ENCODE measurements at places on chromosomes 2 and 18. TPM values are rescaled to one million over a fixed set of nuclear protein-coding genes. Genes with fewer than 3 reads are reported as not detected.

GRCh38 chr2:167212014-167212648 lies 323.9 kb downstream of the XIRP2 start:
- no peak for DNase-seq

- DNase-seq = no peak
Observed at GRCh38 chr2:181467966-181468707, 11.0 kb downstream of the ITGA4 start.

- DNase-seq = no peak
Observed at GRCh38 chr18:50154420-50154819, 40.5 kb downstream of the MYO5B start.

- peak; percentile 89 for DNase-seq
Observed at GRCh38 chr2:216692636-216693413, 2.5 kb downstream of the IGFBP5 start.

DNA sequence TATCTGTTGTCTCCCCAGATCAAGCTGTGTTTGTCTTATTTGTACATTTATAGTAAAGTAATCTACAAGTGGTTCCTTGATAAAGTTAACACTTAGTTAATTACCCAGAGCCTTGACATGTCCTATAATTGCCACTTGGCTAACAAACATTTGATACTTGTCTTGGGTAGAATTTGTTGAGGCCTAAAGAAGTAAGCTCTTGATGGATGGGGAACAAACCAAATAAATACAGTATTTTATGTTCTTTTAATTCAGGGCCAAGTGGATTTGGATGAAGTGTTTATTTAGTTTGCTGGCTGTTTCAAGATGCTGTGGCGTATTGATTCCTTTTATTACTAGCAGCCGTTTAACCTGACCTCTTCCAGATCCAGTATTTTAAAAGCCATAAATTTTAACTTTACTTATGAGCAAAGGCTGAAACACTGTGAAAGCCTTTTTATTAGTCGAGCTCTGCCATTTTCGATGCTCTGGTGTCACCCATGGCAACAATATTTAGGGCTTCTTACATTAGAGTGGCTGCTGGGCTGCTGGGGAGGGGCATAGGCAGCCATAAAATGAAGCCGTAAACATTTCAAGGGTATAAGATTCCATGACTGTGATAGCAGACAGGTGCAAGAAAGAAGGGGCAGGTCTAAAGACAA lies 401.6 kb upstream of the NRP2 start:
- DNase-seq = no peak

- DNase-seq = no peak
Observed at GRCh38 chr2:215436705-215437565, 1.1 kb upstream of the FN1 start.

GRCh38 chr18:23357996-23358594 lies 95.0 kb upstream of the RIOK3 start:
- peak; percentile 53 for DNase-seq

DNA sequence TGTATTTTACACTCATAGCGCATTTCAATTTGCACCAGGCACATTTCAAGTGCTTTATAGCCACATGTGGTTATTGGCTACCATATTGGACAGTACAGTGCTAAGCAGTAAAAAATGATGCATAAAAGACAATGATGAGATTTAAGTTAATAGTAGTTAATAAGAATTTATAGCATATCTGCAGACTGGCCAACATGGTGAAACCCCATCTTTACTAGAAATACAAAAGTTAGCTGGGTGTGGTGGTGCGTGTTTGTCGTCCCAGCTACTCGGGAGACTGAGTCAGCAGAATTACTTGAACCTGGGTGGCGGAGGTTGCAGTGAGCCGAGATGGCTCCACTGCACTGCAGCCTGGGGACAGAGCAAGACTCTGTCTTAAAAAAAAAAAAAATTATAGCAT lies 9.7 kb downstream of the DRC1 start:
- no peak for DNase-seq

DNA sequence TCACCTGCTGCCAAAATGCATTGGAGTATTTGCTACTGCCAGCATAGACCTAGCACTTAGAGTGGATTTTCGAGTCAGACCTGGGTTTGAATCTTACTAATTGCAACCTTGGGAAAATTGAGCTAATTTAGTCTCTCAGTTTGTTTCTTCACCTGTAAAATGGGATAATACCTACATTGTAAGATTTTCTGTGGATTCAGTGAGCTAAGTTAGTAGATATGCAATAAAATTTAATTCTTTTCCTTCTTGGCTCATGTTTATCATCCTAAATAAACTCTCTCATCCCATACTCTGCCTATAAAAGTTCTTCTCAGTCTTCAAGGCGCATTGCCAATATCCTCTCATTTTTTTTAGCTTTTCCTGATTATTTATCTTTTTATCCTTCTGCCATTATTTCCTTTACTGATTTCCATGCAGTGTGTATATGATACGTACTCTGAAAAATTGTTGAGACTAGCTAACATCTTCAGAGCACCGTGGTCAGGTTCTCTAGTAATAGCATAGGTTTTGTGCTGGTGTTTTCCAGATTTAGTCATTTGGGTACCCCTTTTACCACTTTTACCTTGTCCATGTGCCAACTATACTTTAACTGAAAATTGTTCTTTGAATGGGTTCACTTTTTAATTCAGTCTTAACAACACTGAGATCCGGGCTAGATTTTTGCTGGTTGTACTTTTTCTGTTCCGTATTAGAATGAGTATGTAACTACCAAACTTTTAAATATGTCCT lies 7.3 kb downstream of the CEP192 start:
- DNase-seq = no peak

DNA sequence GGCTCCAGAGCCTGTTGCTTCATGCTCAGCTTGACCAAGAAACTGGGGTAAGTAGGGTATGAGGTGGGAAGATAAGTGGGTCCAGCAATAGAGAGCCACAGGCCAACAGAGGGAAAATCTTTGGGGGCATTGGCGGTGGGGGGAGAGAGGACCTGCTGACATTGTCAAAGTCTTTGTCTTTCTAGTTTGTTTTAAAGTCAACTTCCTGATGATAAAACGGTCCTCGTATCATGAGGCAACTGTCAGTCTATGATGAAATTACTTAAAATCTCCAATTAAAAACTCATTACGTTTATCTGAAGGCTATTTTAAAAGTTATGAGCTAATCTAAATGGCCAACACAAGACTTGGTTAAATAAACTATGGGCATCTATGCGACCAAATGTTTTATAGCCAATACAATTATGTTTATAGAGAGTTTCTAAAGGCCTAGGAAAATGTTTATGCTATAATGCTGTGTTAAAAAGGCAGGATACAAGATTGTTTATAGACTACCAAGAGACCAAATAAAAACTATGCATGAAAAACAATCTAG lies 84.4 kb upstream of the CD28 start:
- DNase-seq = no peak

DNA sequence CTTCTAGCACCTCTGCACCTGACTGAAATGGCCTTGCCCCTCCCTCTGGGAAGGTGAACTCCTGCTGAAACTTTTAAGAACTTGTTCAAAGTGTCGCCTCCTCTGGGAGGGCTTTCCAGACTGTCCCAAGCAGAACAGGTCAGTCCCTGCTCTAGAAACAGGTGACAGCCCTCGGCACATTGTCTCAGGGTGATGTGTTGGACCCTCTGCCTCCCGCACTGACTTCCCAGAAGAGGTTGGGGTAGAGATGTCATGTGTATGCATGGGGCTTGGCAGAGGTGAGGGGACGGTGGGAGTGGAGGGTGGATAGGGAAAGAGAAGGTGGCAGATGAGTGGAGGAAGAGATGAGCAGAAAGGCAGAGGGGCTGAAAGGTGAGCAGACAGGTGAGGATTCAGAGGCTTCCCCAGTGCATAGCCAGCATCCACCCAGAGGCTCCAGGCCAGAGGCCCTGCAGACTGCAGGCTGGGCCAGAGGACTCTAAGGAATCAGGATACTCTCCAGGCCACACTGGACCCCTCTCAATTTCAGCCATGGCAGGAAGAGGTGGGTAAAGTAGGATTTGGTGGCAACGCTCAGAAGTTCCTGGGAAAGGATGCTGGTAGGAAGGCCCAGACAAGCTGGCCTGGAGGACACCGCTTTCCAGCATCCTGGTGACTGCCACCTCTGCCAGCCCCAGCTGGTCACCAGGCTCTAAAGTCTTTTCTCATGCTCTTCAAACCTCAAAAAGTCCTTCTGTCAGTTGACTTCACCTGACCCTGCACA lies 24.8 kb upstream of the TNS1 start:
- DNase-seq = peak; percentile 36

GRCh38 chr2:55751966-55752365 lies 58.3 kb upstream of the PNPT1 start:
- DNase-seq = no peak

DNA sequence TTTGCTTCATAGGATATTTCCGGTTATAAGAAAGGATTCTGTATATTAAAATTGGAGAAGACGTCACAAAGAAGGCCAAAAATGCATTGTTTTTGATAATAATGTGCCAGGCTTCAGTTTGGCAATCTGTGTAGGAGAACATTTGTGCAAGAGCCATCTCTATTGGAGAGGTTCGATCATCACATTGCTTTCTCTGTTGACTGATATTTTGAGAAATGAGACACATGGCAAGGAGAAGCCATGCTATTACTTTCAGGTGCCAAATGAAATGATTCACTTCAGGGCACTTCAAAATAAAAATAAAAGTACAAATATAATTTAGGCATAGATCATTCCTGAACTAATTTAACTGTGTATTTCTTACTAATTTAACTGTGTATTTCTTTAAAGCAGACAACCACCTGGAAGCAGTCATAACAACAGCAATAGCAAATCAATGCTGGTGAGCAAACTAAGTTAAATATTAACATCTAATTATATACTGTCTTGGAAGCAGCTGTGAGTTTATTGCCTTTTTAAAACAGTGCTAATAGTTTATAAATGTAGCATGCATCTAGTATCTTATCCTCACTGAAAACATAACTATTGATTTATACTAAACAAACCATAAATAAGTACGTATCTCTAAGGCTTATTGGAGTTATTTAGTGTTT lies 50.2 kb upstream of the CHST9 start:
- no peak for DNase-seq

DNA sequence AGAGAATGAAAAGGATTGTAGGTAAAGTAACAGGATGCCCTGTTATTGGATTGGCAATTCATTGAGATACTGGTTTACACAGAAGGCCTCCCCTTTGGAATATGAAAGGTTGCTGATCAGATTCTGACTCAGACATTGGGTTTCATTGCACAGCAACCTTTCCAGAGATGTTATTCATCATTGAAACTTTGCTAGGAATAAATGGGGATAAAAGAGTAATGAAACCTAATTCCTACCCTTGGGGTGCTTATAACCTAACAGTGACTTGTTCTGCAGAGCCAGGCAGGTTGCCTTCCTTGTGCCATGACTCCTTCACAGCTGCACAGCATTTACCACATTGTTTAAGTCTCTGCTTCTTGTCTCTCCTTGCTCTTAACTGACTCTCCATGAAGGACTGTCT lies 5.0 kb downstream of the NAB1 start:
- no peak for DNase-seq

DNA sequence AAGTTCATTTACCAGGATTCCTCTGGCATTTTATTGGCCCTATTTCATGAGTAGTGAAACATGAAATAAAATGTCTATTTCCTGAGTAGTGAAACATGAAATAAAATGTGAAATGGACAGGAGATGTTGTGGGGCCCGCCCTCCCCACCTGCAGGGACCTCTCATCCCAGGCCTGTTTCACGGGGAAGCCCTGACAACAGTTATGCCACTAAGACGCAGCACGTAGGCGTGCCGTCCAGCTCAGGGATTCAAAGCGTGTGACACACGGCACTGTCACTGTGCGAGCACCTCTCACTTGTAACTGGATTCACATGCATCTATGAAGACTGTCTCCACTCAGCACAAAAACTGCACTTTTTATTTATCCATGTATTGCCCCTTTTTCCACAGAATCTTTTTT lies 83.4 kb upstream of the SNTG2 start:
- DNase-seq = no peak

- no peak for DNase-seq
Observed at GRCh38 chr2:232038251-232038880, 76.9 kb downstream of the DIS3L2 start.

DNA sequence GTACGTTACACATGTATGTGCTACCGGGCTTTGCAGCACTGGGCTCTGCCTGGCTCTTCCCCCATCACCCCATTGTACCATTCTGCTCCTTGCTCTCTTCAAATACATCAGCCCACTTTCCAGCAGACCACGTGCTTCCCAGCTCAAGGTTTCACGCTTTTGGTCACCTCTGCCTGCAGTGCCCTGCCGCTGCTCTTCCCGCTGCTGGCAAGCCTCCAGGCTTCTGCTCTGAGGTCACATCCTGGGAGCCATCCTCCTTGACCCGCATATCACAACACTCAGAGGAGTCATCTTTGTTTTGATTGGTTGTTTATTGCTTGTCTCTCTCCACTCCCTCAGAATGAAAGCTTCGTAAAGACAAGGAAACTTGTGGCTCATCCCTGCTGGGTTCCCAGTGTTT lies 34.1 kb downstream of the KIF5C start:
- no peak for DNase-seq

GRCh38 chr2:127577973-127578372 lies 42.5 kb downstream of the MYO7B start:
- peak; percentile 17 for DNase-seq

- DNase-seq = no peak
Observed at GRCh38 chr2:53751728-53752127, 15.9 kb upstream of the CHAC2 start.

DNA sequence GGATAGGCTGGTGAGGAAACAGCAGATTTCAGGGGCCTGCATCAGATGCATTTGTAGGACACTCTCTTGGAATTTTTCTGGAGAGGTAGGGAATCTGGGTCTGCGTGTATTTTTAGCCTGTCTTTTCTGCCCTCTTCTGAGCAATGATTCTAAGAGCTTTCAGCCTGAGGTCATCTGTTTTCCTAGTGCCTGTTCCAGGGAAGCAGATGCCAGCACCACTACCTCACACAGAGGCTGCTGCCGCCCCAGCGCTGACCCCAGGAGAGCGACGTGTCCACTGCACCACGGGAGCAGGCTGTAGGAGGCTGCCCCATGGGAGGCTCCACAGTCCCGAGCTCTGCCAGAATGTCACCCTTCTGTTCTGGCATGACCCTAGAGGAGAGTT lies 316.5 kb downstream of the CYP26B1 start:
- peak; percentile 55 for DNase-seq

- no peak for DNase-seq
Observed at GRCh38 chr2:195686564-195686963, 29.5 kb downstream of the SLC39A10 start.

The MYO7B gene
- 0.78 TPM for total RNA-seq

The TRMT61B gene
- 22.8 TPM for total RNA-seq

The G6PC2 gene
- total RNA-seq = not detected

The CFAP65 gene
- total RNA-seq = not detected

The IFIH1 gene
- 15.2 TPM for total RNA-seq

The HES6 gene
- 3.4 TPM for total RNA-seq

The ATP6V1C2 gene
- 0.23 TPM for total RNA-seq

The IL36G gene
- total RNA-seq = not detected

The PDE1A gene
- total RNA-seq = 9.7 TPM

All from ureter (tissue), 1 donor.